Hippocampal formation (tissue), 2 donors: ENCODE measurements at places on chromosomes 12 and 14.

- no peak for DNase-seq
Observed at GRCh38 chr12:3313675-3314663, 177.0 kb upstream of the PRMT8 start.

DNA sequence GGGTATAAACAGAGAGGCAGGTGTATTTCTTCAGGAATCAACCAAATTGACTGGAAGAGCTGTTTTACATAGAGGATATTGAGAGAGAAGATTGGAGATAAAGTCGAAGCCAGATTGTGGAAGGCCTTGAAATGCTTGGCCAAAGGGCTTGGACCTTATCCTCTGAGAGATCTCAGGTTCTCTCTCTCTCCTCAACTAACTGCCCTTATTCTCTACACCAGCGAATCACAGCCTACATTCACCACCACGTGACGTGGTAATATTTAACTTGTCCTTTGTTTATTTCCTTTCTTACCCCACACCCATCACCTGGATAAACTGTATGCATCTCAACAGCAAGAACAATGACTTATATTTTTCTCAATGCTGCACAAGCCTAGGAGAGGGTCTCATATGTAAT is 207.4 kb downstream of the EFCAB11 start:
- DNase-seq, result no peak

DNA sequence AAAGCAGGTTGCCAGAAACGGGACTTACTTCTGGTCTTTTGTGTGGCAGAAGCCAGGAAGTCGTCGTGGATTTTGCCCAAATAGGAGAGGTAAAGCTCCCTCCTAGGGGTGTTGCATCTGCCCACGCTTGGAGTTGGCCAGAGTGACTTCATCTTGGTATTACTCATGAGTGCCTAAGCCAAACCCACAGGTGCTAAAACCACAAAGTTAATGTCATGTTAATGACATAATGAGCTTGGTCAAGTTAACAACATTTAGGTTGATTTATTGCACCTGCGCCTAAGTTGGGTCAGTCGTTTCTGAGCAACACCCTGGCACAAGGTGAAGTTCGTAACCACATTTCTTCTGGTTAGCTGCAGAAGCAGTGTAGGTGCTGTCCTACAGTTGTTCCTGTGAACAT is 225.2 kb downstream of the FUT8 start:
- DNase-seq, result no peak

DNA sequence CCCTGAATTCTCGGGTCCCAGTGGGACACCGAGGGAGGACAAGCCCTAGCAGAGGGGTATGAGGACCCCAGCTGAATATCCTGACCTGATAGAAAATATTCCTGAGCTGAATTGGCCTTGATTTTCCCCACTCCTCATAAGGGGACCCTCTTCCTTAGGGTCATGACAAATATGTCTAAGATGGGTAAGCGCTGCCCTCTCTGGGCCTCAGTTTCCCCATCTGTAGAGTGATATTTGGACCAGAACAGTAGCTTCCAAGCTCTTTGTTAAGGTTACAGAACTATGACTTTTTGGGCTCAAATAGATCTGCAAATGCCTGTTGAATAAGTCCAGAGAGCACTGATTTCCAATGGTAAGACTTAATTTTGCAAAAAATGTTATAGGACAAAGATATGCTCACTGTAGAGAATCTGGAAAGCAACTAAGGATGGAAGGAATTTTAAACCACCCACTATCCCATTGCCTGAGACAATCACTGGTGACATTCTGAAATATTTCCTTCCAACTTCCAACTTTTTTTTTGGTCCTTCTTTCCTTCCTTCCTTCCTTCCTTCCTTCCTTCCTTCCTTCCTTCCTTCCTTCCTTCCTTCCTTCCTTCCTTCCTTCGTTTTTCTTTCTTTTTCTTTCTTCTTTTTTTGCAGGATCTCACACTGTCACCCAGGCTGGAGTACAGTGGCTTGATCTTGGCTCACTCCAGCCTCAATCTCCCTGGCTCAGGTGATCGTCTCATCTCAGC is 32.0 kb downstream of the MYL2 start:
- DNase-seq, result no peak

DNA sequence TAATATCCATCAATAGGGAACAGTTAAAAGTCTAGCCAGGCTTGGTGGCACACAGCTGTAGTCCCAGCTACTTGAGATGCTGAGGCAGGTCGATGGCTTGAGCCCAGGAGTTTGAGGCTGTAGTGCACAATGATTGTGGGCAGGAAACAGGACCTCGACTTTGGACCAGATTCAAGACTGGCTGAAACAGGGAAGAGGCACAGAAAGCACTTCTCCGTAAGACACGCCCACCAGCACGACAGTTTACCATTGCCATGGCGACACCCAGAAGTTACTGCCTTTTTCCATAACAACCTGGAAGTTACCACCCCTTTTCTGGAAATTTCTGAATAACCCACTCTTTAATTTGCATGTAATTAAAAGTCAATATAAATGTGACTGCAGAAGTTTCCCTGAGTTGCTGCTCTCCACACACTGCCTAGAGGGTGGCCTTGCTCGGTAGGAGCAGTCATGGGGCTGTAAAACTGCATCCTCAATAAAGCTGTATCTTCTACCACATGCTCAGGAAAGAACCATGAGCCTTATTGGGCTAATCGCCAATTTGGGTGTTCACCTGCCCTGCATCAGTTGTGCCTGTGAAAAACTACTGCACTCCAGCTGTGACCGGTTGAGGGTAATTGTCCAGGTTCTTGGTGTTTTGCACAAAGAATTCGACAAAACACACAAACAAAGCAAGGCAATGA is 4.6 kb upstream of the LRRC23 start:
- peak; percentile 46 for DNase-seq

GRCh38 chr14:100989924-100990323 is 86.4 kb upstream of the RTL1 start:
- DNase-seq, result no peak

- no peak for DNase-seq
Observed at GRCh38 chr12:129771238-129771637, 132.6 kb downstream of the TMEM132D start.

DNA sequence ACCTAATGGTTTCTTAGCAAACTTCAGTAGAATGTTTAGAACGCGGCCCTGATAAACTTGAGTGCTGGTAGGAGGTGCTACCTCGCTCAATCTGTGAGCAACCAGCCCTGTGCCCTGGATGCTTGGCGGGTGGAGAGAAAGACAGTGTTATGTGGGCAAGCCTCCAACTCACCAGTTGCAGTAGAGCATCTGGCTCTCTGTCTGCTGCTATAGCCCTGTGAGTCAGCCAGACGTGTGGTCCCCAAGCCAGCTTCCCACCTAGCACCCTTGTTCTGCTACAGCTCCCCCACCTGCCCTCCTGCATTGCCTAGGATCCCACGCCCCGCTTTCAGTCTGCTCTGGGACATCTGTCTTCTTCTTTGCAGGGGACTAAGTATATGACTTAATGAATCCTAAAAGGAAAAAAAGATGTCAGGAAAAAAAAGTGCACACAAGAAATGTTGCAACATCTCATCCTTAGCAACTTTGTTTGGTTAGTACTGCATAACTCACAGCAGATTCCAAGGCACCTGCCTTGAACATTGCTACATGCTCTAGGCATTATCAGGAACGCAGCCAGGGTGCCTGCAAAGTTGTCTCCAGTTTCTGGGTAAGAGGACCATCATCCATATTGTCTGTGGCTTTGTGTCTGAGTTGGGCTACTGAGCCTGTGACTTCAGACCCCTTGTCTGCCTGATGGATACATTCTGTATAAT is 13.6 kb downstream of the SNRNP35 start:
- DNase-seq, result no peak

DNA sequence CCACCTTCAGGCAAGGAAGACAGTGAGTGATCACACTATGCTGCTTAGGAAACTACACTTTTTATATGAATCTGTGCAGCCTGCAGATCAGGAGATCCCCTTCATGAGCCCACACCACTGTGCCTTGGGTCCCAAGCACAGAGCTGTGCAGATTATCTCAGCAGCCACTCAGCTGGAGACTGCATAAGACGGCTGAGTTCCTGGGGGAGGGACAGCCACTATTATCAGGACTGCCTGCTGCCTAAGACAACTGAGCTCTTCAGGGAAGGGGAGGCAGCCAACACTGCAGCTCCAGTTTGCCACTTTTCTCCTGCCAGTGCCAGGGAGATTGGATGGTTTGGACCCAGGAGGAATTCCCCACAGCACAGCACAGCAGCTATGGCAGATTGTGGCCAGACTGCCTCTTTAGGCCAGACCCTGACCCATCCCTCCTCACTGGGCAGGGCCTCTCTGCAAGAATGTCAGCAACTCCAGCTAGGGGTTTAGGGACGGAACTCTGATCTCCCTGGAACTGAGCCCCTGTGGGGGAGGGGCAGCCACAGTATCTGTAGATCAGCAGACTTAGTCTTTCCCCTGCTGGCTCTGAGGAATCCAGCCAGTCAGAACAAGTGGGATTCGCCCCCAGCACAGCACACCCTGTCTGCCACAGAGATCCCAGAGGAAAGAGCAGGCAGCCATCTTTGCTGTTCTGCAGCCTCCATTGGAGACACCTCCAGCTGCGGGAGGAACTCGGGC is 141.3 kb downstream of the KLHL28 start:
- DNase-seq, result no peak

DNA sequence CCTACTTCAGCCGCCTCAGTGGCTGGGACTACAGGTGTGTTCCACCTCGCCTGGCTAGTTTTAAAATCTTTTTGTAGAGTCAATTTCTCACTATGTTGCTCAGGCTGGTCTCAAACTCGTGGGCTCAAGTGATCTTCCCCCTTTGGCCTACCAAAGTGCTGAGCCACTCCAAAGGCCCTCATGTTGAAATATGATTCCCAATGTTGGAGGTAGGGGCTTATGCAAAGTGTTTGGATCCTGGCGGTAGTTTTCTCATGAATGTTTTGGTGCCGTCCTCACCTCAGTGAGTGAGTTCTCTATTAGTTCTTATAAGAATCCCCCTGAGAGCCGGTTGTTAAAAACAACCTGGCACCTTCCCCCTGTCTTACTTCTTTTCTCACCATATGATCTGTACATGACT is 784.6 kb downstream of the TMTC2 start:
- DNase-seq, result no peak

DNA sequence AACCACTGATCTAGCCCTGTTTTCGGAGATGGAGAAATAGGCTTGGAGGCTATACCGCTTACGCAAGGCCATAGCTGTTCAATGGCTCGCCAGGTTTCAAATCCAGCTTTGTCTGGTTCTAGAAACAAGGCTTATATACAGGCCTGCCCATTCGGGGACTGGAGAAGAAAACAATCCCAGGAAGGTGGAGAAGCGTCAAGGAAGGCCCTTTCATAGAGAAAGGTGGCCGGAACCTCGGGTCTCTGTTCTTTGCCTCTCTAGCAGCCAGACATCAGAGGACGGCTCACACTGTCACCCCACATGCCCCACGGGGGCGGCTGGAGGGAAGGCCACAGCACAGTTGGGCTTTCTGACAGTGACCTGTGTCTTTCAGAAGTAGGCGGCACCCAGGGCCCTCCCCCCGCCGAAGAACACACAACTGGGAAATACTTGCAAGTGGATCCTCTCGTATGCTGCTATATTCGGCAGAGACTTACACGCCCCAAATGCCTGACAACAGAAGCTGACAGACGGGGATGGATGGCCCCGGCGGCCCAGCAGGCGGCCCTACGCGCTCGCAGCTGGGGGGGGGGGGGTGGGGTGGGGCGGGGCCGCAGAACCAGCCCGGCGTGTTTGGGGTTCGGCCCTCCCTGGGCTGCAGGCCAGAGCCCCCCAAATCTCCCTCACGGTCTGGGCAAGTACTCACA is 4.5 kb upstream of the SETD1B start:
- peak; percentile 53 for DNase-seq

DNA sequence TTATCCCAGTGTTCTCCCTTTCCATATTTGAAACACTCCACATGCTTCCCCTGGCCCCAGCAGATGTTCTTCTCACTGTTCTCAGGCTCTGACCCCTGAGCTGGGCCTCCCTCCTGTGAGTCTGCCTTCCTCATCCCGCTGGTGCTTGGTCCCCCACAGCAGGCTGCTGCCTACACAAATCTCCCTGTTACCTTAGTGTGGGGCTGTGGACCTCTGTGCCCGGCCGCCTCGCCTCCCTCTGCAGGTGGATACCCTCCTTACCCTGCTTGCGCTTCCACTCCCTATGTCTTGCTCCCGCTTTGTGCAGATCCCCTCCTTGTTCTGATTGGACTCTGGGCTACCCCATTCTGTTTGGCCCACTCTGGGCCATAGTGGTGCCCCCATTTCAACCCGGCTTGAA is 6.9 kb downstream of the DERA start:
- no peak for DNase-seq

GRCh38 chr12:106223485-106224354 is 24.1 kb downstream of the CKAP4 start:
- peak; percentile 38 for DNase-seq

DNA sequence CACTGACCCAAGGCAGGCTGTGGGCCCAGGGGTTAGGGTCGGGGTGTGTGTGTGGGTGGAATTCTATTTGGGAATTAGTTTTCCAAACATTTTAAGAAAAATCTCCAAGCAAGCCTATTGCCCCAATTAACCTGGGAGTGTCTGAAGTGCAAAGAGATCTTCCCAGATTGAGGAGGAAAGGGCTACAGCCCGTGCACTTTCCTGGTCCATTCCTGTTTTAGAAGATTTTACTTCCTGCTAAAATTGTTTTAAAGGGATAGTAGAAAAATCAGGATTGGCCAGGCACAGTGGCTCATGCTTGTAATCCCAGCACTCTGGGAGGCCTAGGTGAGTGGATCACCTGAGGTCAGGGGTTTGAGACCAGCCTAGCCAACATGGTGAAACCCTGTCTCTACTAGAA is 5.3 kb downstream of the DCTN2 start:
- no peak for DNase-seq

DNA sequence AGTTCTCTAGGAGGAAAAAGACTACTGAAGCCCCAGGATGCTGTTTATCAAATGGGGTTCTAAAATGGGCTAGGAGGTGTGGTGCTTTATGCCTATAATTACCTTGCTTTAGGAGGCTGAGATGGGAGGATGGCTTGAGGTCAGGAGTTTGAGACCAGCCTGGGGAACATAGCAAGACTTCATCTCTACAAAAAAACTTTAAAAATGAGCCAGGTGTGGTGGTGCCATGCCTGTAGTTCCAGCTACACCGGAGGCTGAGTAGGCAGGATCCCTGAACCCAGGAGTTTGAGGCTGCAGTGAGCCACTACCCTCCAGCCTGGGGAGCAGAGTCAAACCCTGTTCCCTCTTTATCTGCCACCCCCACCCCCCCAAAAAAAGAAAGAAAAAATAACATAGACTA is 23.3 kb upstream of the SLC2A3 start:
- no peak for DNase-seq

DNA sequence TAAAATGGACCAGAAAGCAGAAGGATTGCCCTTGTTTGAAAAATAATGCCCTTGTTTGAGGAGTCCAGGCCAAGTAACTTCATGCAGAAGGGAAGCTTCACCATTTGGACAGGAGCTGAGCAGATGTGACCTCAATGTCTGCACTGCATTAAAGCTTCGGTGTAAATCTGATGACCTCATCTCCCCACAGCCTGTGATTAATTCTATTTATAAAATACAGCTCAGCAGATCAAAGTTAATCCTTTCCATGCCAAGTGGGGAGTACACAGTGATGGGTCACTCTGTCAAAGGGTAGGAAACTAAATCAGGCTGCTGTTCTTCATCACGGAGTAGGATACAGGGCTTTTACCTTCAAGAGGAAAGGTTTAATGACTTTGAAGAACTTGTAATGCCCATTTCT is 533.7 kb downstream of the RPS29 start:
- no peak for DNase-seq

- no peak for DNase-seq
Observed at GRCh38 chr14:80713076-80713850, 228.3 kb downstream of the CEP128 start.
